ENCODE measurements at places on chromosomes 2 and 18.
A peak's percentile ranks its signal among the peaks of the same experiment; 100 is the strongest.

DNA sequence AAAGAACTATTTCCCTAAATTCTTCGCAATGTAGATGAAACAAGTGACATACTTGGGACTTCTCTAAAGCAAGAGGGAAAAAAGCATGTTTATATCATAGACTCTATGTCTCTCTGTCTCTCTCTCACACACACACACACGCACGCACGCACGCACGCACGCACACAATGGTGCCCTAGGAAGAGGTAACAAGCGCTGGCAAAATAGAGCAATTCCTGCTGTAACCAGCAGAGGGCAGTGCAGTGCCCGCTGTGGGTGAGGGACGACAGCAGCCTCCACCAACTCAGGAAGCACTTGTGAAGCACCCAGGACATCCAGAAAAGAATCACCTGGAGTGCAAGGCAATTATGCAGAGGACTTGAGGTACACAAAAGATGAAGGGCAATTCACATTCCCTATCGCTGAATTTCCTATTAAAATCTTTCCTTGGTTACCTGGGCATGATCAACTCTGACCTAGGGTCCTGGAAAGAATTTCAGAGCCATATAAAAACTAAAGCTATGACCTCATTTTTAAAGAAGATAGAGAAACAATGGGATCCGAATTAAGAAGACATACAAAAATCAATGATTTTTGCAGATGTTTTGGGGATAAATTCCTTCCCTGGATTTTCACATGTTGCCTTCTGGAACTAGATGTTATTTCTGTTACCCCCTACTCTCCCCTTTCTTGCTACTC, 166.4 kb downstream of the PDE11A start:
- no peak for DNase-seq

DNA sequence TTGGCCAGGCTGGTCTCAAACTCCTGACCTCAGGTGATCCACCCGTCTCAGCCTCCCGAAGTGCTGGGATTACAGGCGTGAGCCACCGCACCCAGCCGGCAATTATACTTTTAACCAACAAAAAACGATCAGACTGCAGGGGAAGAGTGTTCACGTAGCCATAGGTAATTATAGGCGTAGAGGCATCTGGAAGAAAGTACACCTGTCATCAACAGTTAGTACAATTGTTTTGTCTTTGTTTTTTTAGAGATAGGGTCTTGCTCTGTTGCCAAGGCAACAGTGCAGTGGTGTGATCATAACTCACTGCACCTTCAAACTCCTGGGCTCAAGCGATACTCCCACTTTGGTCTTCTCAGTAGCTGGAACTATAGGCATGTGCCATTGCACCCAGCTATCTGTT, 20.0 kb downstream of the ST3GAL5 start:
- DNase-seq: no peak

DNA sequence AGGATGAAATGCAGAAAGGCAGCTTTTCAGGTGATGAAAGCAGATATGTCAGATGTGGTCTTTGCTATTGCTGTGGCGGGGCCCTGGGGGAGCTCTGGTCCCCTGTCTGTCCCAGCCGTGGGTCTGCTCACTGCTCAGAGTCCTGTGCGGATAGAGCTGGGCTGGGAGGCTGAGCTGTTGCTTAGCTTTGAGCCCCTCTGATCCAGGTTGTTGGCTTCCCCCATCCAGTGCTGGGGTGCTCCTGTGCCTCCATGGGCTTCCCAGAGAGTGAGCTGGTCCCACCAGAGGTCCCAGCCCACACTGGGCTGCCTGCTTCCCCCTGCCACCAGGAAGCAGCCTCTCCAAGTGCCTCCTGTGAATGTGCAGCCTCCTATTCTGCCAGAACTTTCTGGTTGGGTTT, 55.4 kb downstream of the SH3RF3 start:
- no peak for DNase-seq

DNA sequence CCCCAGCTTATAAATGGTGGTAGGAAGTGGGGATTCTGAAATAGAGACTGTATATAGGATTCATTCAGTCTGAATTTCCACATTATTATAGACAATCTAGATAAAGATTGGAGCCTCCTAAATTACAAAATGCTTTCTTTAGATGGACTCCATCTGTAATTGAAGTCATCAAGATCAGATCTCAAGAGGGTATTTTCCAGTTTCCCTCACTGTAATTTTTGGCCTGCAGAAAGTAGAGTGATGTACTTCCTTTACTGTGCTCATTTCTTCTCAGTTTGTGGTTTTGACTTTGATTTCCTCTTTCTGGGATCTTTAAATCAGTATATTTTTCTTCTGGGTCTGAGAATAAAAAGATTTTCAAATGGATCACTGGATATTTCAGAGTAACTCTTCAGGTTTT, 7.2 kb downstream of the BABAM2 start:
- DNase-seq: no peak

GRCh38 chr2:113174376-113174750, 592 bp downstream of the PSD4 start:
- no peak for DNase-seq

GRCh38 chr2:167733747-167734146, 513.6 kb downstream of the STK39 start:
- no peak for DNase-seq

GRCh38 chr18:42839408-42839807, 276.1 kb downstream of the RIT2 start:
- DNase-seq: no peak

DNA sequence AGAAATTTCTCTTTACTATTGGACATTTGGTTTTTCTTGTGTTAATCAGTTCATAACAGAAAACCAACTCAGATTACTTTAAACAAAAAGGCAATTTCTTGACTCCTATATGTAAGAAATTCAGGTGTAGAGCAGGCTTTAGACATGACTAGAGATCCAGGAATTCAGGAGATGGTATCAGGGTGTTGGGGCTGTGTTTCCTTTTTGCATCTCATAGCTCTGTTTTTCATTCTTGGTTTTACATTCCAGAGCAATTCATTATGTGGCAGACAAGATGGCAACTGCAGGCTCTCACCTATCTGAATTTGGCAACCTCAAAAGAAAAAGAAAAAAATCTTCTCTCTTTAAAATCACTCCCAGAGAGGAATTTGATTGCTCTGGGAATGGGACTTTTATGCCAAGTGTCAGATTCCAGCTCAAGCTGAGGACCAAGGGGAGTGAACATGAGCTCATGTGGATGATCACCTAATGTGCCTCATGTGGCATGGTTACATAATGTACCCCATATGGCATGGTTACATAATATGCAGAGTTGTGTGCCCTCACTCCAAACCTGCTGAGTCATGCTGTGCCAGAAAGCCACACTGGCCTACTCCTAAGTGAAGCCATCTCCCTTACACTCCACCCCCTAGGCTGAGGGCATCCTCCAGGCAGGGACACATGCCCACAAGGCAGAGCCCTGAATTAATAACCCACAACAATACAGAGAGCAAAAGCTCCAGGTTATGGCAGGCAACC, 282.7 kb downstream of the MBD2 start:
- no peak for DNase-seq

GRCh38 chr2:69469375-69469774, 32.1 kb upstream of the NFU1 start:
- no peak for DNase-seq

DNA sequence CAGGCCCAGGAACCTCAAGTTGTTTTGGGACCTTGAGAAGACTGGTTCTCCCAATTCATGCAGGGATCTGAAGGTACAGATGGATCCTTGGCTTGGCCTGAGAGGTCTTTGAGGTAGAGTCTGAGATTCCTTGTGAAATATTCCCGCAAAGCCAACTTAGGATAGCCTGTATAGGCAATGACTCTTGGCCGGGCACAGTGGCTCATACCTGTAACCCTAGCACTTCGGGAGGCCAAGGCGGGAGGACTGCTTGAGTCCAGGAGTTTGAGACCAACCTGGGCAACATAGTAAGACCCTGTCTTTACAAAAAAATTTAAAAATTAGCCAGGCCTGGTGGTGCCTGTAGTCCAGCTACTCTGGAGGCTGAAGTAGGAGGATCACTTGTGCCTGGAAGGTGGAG, 40.4 kb downstream of the ANKMY1 start:
- no peak for DNase-seq

DNA sequence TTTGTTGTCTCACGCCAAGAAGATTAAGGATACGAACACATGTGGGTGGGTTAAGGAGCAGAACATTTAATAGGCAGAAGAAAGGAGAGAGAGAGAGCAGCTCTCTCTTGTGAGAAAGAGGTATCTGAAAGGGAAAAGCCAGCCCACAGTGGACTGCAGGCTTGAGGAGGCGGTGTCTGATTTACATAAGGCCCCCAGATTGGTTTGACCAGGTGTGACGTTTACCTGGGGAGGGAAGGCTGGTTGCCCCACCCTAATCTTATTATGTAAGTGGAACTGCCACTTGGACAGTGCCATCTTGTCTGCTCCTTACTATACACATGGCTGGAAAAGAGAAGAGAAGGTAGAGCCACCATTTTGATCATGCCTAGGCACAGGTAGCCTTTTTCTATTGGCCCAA, 189.2 kb downstream of the NCK2 start:
- no peak for DNase-seq

GRCh38 chr2:48568547-48568946, 38.6 kb downstream of the STON1 start:
- DNase-seq: no peak

DNA sequence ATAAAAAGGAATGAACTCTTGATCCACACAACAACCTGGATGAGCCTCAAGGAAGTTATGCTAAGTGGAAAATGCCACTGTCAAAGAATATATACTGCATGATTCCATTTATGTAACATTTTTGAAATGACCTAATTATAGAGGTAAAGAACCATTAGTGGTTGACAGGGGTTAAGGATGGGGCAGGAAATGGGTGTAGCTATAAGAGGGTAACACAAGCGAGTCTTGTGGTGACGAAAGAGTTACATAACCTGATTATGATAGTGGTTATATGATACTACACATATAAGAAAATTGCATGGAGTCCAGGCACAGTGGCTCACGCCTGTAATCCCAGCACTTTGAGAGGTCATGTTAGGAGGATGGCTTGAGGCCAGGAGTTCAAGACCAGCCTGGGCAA, 346.6 kb upstream of the PKDCC start:
- DNase-seq: no peak

DNA sequence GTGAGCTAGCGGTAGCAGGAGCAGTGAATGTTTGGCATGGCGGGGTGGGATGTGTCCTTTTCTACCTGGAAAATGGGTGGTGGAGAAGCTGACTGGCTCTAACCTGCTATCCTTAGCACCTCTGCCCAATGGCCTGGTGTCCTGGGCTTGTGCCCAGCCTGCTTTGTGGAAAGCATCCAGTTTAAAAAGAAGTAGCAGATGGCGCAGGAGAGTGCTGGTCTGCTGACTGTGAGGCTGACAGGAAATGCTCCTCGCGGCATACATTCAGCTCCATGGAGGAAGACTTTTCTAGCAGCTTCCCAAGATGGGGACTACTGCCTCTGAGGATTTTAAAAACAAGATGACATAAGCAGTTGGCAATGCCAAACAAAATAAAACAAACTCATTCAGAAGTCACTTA, 56.2 kb upstream of the LYPD6B start:
- no peak for DNase-seq

- DNase-seq: no peak
Measured at GRCh38 chr2:207692206-207693065, 19.0 kb upstream of the CCNYL1 start.

DNA sequence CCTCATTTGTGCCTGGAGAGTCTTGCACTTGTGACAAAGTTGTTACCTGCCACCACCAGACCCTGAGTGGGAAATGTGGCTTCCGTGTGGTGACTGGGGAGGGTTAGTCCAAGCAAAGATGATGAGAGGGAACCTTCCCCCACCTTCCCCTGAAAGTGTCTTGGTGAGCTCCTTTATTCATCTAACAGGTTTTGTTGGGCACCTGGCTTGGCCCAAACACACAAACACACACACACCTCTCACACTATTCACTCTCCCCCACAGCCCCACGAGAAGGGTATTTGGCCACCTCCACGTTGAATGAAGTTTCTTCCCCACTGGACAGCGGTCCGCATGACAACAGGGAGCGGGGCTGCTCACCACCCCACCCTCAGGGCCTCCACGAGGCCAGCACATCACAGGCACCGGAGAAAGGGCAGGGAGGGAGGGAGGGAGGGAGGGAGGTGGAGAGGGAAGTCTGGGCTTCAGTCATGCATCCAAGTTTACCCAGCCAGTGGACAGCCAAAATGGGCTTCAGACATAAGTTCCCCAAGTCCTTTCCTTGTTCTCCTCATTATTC, 1.4 kb downstream of the CIB4 start:
- no peak for DNase-seq

GRCh38 chr2:73089270-73090030, 17.9 kb upstream of the SFXN5 start:
- no peak for DNase-seq

- DNase-seq: no peak
Measured at GRCh38 chr2:28662044-28662443, 89.6 kb upstream of the PPP1CB start.

DNA sequence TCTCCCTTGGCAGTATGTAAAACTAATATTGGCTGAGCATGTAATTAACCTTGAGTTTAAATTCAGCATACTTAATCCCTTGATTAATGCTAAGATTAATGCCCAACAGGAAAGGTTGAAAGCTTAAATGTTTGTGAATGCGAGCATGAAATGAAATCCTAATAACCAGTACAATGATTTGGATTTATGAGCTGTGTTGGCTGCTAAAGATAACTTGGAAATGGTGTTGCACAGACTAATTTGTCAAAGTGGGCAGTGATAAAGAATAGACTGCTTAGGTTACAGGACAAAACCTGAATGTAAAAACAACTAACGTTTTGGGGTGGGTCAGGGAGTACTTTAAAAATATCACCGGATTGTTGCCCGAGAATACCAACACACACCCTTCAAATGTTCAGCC, 70.6 kb downstream of the MGAT5 start:
- no peak for DNase-seq

GRCh38 chr2:173119069-173119807, 43.6 kb downstream of the MAP3K20 start:
- DNase-seq: no peak

GRCh38 chr18:32040936-32041335, 22.3 kb downstream of the RNF125 start:
- DNase-seq: peak; percentile 94

DNA sequence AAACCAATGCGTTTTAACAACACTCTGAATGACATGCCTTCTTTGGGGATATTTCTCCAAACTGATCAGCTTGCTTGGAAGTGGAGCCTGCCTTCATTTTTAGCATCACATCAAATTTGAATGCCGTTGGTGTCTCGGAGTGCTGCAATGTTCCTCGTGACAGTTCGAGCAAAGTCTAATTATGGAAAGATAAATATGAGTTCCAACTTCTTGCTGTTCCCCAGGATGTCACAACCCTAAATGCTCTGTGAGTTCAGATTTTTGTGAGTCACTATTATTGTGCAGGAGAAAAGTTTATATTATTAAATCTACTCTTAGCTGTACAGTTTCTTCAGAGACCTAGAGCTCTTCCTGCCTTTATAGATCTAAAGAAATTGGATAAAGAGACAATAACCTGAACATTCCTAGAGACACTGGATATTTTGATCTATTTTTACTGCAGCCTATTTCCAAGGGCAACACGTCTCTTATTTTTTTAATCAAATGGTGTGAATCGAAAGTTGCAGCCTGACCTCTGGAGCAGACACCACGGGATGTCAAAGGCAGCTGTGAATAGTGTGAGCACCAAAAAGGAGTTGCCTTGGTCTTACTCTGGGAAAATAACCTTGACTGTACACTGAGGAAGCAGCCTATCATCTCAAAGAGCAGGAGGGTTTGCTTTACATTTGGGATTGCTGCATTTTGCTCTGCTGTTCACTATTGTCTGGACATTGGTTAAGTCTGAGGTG, 330.1 kb downstream of the TDRD15 start:
- no peak for DNase-seq

GRCh38 chr2:131105950-131106801, 1.0 kb downstream of the PLEKHB2 start:
- peak; percentile 11 for DNase-seq
